Activated naive CD4-positive, alpha-beta T cell (primary cell): ENCODE measurements at places on chromosomes 16 and 17.

- DNase-seq: no peak
Observed at GRCh38 chr17:48388955-48389743, 40.9 kb downstream of the SKAP1 start.

DNA sequence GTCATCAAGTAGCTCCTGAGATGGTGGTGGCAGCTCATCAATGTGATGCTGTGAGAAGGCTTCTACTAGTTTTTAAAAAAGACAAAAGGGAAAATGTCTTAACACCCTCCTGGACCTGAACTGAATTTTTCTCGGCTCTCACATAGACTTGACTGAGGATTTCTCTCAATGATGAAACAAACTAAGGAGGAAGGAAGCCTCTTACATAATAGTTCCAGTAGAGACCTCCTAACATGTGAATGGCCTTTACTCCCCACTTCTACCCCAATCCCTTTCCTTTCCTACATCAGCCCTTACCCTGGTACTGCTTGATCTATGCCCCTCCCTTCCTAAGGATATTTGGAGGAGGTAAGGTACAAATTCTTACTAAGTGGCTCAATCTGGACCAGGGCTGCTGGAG is 54.8 kb upstream of the MTMR4 start:
- no peak for DNase-seq

DNA sequence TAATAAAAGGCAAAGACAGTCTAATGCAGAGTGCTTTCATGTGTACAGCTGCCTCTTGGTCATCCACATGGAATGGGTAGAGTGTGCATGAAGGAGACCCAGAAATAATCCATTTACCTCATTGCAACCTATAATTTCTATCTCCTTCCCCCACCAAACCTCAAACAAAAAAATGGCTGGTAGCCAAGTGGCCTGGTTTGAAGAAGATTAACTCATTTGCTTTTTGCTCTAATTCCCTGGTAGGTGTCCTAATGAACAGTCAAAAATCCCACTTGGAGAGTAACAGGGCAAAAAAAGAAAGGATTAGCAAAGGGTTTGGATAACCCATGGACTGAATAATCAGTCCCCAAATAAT is 13.0 kb upstream of the LYRM9 start:
- DNase-seq: no peak

DNA sequence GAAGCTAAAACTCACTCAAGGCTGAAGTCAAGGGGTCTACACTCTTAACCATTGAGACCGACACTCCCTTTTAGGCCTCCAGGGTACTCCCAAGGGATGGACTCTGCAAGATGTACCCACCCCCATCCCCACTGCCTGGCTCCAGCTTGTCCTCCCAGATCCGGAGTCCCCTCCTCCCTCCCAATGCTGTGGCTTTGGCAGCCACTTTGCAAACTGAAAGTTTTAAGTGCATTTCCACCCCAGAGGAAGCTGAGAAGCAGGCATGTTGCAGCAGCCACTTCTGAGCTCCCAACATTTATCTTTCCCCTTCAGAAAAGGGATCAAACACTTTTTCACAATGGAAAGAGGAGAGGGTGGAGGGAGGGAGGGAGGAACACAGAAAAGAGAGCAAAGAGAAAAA is 115.2 kb downstream of the COPRS start:
- DNase-seq: no peak

DNA sequence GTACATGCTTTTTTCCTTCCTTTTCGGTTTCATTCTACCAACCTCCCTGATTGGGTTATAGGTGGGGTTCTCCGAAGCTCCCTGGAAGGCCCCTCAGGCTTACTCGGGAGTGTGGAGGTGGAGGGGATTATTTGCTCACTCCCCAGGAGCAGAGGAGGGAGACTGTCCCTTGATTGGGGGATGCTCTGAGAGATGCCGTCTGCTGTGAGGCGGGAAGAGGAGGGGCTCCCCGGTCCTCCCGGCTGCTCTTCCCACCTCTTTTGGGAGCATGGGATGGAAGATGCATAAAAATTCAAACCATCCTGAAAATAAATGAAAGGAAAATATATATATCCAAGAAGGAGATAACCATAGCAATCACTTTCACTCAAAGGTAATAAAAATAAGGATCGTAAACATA is 16.1 kb upstream of the RPTOR start:
- DNase-seq: no peak

- no peak for DNase-seq
Observed at GRCh38 chr17:82638183-82638773, 10.0 kb downstream of the WDR45B start.

- DNase-seq: no peak
Observed at GRCh38 chr17:8273884-8274444, 14.5 kb upstream of the RANGRF start.

DNA sequence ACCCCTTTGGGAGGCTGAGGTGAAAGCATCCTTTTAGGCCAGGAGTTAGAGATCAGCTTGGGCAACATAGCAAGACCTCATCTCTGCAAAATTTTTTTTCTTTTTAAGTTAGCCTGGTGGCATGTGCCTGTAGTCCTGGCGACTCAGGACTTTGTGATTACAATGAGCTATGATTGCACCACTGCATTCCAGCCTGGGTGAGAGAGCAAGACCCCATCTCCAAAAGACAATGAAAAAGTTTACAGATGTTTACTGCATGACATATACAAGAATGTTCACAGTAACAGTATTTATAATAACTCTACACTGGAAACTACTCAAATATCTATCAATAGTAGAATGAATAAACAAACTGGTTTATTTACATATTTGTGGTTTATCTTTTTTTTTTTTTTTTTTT is 33.1 kb upstream of the CCL22 start:
- no peak for DNase-seq

DNA sequence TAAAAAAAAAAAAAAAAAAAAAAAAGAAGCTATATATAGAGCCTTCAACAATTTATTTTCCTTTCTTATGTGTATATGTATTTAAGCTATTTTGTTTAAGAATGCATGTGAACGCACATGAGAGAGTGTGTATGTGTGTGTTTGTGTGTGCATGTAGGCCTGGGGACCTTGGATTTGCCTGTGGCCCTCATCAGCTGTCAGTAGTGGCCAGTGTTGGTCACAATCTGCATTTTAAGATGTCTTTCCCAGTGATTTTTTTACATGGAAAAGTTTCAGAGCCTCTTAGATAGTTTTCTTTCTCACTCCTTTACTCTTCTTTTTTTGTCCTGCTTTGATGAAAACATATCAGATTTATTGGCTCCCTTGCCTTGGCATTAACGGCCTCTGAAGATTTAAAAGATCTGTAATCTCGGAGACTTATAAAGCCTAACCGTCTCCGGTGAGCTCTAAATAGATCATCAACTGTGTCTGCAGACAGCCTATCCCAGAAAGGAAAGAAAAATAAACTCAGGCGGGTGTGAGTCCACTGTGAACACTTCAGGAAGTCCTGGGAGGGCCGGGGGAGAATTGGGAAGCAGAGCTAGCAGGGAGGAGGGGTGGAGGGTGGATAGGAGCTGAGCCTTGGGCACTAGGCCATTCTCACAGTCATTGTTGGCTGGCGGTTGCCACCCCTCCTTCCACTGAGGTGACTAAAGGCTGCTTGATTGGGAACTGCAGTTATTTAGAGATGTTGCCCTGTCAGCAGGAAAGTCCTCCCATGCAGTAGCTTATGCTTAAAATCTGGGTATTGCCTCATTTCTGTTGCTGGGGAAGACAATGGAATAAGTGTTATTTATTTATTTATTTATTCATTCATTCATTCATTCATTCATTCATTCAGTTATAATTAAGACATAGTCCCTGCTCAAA is 86.8 kb downstream of the WWP2 start:
- DNase-seq: no peak

DNA sequence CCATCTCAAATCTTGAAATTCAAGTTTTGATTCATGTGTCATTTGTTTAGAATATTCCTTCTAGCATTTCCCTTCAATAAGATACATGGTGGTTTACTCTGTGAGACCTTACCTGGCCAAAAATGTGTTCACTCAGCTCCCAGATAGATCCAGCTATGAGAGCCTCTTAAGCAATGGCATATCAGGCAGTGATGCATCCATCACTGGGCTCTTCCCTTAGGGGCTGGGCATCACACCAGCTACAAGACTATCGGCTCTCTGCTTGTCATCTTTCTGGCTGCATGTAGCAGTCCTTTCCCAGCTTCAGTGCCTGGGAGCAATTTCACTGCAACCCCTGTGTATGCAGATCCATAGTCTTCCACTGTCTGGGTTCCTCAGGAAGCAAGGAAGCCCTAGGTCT is 40.6 kb downstream of the GOSR1 start:
- DNase-seq: no peak
